Activated naive CD8-positive, alpha-beta T cell treated with anti-CD3 and anti-CD28 coated beads, Interleukin-2, amount 50 U/mL, for 16 hours (primary cell): ENCODE measurements at places on chromosomes 13 and 19.

DNA sequence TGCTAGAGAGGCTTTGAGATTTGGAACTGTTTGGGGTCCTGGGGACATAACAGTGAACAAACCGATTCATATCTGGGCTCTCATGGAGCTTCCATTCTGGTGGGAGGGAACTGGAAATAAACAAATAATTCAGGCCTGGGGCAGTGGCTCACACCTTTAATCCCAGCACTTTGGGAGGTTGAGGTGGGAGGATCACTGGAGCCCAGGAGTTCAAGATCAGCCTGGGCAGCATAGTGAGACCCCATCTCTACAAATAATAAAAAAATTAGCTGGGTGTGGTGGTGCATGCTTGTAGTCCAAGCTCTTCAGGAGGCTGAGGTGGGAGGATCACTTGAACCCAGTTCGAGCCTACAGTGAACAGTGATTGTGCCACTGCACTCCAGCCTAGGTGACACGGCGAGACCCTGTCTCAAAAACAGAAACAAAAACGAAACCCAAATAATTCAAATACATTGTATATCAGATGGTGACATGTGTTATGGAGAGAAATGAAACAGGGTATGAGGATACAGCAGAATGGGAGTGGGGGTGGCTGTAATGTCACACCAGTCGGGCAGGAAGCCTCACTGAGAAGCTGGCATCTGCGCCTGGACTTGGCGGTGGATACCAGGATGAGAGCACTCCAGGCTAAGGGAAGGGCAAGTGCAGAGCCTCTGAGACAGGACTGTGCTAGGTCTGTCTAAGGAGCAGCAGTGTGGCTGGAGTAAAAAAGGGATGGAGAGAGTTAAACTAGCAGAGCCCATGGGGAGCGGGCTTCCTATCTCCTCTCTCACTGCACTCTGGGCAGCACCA is 131.1 kb upstream of the ZNF536 start:
- DNase-seq = no peak

GRCh38 chr19:18611327-18612050 is 1.2 kb upstream of the TMEM59L start:
- DNase-seq = no peak

GRCh38 chr19:49712397-49712859 is 21.5 kb downstream of the CPT1C start:
- no peak for DNase-seq

DNA sequence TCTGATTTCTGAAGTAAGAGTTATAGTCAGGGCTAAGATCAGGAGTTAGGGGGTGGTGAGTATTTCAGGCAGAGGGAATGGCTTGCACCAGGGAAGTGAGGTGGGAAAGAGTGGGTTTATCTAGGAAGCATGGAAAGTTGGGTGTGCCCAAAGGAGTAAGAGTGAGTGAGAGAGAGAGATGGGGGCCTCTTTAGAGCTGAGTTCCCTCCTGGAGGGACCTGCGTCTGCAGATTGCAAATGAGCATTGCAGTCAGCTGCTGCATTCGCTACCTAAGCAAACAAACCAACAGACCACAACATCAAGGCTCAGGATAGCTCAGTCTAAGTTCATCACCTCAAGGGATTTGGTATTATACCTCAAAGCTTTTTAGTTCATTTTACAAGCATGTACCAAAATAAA is 405.8 kb downstream of the FGF9 start:
- DNase-seq = no peak

DNA sequence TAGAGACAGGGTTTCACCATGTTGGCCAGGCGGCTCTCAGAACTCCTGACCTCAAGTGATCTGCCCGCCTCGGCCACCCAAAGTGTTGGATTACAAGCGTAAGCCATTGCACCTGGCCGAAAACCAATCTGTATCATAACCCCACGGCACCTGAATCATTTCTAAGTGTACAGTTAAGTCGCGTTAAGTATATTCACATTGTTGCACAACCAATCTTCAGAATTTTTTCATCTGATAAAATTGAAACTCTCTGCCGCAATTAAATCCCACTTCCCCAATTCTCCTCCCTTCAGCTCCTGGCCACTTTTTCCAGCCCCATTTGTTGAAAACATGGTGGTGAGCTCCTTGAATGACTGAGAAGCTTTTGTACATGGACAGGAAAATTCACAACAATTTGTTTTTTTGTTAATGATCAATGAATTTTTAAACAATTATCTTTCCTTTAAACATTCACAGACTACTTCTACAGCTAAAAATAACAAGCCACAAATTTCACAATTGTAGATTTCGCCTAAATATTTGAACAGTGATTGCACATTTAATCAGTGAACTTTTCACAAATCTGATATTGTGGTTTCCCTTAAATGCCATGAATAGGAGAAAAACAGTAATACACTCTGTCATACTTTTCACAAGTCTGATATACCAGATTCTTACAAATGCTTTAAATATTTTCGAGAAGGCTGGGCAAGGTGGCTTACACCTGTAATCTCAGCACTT is 13.8 kb downstream of the FGF21 start:
- no peak for DNase-seq

- DNase-seq = no peak
These were observed 1628.2 kb upstream of the SLC10A2 start for GRCh38 chr13:104694397-104694796.

GRCh38 chr19:10554760-10555609 is 10.8 kb downstream of the KRI1 start:
- DNase-seq = no peak

DNA sequence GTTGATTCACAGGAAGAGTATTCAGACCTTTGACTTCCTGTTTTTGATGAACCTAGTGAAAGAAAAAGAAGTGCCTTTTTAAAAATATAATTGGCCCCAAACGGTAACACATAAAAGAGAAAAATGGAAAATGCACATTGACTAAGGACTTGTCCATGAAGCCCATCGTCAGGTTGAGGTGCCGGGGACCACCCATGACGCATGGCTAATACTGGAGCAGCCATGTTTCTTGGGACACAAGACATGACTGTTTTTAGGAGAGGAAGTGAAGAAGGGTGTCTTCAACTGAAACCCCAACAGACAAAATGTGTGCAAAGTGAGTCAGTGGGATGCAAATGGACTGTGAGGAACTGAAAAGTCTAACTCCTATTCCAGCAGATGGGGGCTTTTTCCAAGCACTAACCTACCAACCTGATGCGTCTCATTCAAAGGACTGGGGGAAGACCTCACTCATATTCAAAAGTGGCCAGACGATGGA is 459.4 kb downstream of the FOXO1 start:
- no peak for DNase-seq

DNA sequence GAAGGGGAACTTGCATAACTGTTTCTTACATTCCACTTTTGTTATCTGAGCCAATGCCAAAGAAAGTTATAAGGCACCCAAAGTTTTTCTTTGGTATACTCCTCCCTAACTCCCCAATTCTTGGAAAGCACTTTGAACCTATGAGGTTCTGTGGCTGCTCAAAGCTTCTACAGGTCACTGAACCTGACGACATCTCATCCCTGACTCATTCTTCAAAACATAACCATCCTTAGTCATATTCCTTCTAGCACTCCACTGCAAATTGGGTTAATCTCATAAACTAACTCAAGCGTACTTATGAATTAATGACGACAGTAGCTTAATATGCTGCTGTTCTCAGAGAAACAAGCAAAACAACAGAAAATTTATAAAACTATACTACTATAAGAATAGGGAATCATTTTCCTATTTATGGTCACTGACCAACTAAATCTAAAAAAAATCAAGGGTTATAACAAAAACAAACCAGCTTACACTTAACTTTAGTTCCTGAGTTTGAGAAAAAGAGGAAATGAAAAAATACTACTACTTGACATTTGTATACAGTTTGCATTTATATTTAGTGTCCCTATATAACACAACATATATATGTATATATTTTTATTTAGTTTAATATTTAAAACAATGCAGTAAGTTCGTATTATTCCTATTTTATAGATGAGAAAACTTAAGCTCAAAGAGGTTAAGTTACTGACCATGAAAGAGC is 69.1 kb downstream of the CAB39L start:
- no peak for DNase-seq

DNA sequence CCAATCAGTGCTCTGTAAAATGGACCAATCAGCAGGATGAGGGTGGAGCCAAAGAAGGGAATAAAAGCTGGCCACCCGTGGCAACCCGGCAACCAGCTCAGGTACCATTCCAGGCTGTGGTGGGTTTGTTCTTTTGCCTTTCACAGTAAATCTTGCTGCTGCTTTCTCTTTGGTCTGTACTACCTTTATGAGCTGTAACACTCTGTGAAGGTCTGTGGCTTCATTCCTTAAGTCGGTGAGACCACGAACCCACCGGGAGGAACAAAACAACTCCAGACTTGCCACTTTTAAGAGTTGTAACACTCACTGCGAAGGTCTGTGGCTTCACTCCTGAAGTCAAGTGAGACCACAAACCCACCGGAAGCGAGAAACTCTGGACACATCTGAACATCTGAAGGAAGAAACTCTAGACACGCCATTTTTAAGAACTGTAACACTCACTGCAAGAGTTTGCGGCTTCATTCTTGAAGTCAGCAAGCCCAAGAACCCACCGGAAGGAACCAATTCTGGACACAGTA is 16.5 kb upstream of the SPACA6 start:
- no peak for DNase-seq

GRCh38 chr13:77789376-77789775 is 91.9 kb downstream of the SLAIN1 start:
- DNase-seq = no peak

DNA sequence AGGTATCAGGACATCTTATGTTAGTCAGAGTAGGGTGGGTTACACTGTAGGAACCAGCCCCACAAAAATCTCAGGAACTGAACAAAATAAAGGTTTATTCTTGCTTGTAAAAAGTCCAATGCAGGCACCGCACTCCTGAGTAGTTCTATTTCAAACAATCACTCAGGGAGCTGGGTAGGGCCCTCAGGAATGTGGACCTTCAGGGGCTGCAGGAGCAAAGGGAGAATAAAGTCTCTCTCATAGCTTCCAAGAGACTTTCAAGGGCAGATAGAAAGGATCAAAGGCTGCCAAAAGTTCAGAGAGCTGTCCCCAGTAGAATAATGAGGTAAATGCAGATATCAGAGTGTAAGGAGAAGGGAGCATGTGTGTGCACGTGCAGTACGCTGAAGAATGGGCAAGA is 49.4 kb downstream of the RUBCNL start:
- DNase-seq = no peak

DNA sequence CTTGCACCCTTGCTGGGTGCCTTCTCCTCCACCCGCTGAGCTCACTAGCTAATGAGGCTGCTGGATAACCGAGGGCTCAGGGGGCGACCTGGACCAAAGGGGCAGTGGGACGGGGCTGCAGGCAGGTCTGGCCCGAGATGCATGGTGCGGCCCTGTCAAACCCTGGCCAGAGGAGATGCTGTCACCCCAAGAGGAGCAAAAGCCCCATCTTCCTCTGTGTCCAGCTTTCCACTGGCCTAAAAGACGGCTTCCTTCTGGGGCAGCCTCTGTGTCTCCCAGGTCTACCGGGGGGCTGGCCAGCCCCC is 261.8 kb downstream of the TBC1D4 start:
- no peak for DNase-seq
